ENCODE measurements at places on chromosomes 12 and 14.

DNA sequence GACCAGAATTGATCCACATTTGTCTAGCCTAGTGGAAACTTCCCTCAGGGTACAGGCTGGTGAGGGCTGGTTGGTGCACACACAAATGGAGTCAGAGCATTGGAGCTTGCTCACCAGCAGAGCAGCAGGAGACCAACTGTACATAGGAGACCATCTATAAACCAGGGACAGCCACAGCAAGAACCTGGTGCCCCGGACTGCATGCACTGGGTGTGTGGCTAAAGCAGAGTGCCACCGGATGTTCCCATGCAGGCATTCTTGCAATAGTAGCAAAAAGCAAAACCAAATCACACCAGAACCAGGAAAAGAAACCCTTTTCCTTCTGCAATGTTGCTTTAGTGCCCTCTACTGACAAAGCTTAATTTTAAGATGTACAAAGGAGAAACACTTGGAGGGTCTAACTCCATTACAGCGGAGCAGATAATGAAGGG lies 136.4 kb downstream of the MDGA2 start:
- DNase-seq: no peak

- no peak for DNase-seq
These were observed 247.9 kb downstream of the NELL2 start for GRCh38 chr12:44628180-44628579.

GRCh38 chr14:100804558-100805309 lies 21.2 kb upstream of the MEG3 start:
- DNase-seq: no peak

DNA sequence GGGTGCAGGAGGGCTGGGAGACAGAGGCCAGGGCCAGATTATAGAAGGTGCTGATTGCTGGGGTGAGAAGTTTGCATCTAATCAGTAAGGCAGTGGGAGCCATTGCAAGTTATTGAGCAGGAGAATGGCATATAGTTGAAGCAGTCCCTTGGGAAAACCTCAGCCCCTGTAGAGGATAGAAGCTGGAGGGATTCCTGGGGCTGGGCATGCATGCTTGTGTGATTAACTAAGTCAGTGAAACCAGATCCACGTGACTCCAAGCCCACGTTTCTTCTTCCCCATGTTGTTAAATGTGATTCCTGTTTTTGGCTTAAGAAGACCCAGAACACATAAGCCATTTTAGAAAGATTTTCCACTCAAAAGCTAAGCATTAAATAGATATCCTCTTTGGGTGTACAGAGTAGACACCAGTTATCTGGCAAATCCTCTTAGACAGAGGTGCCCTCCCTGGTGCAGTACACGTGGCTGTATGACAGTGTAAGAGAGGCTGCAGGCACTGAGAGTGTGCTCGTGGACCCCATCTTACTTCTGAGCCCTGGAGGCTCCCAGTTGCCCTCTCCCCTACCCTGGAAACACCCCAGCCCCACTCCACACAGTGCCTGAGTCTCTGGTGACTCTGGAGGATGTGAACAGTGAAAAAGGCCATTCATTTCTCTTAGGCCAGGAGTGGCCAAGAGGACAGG lies 3.2 kb downstream of the C14orf132 start:
- no peak for DNase-seq

DNA sequence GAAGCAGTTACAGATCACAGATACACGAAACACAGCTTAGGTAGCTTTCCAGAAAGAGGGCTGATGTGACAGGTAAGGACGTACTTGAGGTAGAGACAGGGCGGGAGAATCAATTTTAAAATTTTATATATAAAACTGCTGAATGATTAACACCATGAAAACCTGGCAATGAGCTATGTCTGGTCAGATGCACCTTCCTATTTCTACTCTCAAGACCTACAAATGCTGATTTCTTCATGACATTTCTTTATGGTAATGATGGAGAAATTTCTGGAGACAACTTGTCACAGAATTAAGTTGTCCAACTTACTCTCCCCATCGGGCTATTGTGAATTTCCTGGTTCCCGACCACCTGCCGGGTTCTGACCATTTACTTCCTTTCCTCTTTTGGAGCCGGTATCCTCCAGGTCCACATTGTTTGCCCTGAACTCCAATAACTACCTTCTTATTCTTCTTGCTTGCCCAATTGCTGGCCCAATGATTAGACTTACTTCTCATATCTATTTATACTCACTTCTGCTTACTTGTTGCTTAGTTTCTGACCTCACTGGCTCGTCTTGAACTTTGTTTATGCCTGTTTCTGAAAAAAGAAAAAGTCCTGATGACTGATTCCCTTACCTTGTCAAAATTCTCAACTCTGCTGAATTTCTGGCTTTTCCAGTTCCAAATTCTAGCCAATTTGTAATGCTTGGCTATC lies 12.8 kb upstream of the ATP2B1 start:
- DNase-seq: no peak

DNA sequence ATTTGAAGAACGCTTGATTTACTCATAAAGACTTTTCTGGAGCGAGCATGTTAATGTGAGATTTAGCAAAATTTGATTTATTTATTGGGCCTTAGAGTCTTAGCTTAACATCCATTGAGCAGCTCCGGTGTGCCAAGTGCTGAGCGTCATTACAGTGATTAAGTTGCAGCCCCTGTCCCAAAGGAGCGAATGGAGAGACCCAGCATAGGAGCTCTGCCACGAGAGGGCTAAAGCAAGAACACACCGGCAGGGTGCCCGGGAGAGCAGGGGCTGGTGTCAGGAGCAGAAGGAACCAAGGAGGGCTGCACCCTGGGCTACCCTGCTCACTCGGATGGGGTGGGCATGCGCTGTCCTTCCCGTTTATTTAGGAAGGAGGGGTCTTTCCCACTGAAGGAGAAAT lies 50.6 kb downstream of the PPP2R5C start:
- no peak for DNase-seq

All from NCI-H1436 (cell line).